ENCODE measurements at places on chromosomes 11 and 22.
A peak's percentile ranks its signal among the peaks of the same experiment; 100 is the strongest.

- DNase-seq: no peak
Observed at GRCh38 chr11:119809346-119809745, 80.3 kb upstream of the NECTIN1 start.

GRCh38 chr22:20029550-20030225 is 8.8 kb downstream of the TANGO2 start:
- DNase-seq: no peak

- no peak for DNase-seq
Observed at GRCh38 chr11:104633226-104633625, 265.0 kb downstream of the CASP12 start.

DNA sequence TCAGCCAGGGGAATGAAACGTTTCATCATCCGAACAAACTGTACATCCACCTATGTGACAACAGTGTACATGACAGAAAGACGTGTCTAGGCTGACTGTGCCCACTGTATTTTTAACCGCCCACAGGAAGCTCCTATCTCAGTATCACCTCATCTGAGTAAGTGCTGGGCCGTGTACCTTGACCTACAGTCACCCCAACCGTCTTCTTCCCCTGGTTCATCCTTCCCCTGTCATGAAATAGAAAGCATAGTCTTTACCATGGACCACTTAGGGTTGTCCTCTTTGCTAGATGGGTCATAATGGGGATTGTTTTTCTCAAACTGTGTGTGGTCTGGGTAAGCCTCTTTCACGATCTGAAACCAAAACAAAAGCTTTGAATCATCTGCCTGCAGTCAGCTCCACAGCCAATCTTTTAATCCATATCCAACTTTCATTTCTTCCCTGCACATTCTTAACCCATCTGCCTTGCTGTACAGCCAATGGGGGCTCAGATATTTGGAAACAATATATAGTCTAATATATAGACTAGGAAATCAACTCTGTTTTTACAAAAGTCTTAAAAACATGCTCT is 4.2 kb downstream of the THYN1 start:
- no peak for DNase-seq

DNA sequence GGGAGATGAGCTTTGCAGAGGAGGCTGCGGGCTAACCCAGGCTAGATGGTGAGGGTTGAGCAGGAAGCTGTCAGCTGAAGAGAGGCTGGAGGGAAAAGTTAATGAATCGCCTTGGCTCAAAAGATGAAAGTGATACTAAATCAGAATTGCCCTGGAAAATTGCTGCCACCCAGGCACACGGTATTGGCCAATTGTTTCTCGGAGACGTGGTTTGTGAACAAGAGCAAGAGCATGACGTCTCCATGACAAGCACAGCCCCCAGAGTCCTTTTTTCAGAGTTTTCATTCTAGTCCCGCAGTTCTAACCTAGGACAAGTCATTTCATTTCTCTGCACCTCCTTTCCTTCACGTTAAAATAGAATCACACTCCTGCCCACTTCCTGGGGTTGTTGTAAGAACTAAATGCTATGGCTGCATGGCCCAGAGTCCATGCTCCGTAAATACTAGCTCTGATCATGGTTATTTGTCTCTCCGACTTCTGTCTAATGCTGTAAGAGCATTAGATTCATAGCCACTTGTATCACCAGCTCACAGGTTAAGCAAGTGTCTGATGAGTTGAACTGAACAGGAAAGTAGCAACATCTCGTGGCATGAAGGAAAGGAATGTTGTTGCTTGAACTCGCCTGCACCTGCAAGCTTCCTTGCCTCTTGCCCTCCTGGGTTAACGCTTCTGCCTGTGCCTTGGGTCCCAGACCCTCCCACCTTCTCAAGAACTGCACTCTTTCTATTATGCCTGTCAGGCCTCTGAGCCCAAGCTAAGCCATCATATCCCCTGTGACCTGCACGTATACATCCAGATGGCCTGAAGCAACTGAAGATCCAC is 33.8 kb upstream of the NUP50 start:
- DNase-seq: no peak

- DNase-seq: peak; percentile 50
Observed at GRCh38 chr11:26188554-26188953, 143.4 kb upstream of the ANO3 start.

Measured in fibroblast of skin of back (primary cell).